ENCODE measurements at places on chromosomes 1 and 21.

GRCh38 chr1:225736437-225737098 lies 41.1 kb upstream of the SRP9 start:
- no peak for DNase-seq

- no peak for DNase-seq
These were observed 413.9 kb downstream of the LRRIQ3 start for GRCh38 chr1:73784026-73784425.

GRCh38 chr1:234691567-234691966 lies 81.6 kb upstream of the IRF2BP2 start:
- no peak for DNase-seq

DNA sequence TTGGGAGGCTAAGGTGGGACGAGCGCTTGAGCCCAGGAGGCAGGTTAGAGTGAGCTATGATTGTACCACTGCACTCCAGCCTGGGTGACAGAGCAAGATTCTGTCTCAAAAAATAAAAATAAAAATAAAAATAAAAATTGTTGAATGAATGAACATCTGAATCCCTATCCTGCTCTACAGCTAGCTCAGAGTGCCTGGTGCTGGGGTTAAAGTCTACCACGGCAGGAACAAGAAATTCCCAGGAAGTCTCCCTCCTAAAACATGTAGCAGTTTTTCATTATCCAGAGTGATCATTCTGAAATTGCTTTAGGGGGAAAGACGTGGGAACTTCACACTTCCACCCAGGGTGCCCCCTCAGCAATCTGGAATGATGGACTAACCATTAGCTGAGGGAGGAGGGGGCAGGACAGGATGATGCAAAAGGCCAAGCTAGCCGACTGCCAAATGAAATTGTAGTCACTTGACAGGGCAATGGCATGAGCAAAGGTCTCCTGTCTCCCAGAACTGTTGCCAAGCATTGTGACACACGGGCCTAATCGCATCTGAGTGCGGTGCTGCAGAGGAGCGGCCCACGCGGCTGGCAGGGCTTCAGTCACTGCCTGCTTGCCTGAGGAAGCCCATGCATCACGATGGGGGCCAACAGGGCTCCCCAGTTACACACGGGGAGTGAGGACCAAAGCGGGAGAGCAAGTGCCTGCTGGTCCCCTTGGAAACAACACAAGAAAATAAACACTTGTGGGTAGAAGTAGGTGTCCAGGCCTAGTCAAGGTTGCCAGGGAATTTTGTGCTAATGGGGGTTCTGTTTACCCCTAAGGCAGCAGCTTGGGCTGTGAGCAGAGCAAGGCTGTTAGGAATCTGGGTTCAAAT lies 85.7 kb downstream of the NENF start:
- no peak for DNase-seq

DNA sequence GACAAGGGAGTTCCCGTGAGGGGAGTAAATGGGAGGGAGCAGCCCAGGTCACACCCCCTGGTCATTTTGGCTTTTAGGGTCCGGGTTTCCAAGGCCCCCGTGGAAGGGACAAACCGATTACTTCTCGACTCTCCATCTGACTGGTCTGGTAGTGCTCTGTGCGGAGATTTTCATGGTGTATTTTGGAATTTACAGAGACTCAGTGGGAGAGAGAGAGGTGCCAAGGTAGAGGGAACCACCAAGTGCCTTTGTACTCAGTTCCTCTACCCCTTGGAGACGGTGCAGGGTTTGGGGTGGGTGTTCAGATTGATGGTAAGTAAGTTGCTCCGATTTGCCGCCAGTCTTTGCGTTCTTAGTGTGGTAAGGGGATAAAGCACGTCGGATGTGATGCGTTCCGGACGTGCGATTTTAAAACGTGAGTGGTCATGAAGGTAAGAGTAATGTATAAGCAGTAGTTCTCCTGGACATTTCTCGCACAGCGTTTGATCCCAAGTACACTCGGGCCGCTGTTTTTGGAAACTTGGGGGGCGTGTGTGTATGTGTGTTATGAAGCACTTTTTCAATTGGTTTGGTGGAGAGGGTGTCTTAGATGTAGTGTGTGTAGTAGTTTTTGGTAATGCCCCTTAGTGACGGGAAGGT lies 682 bp downstream of the SUCO start:
- no peak for DNase-seq

DNA sequence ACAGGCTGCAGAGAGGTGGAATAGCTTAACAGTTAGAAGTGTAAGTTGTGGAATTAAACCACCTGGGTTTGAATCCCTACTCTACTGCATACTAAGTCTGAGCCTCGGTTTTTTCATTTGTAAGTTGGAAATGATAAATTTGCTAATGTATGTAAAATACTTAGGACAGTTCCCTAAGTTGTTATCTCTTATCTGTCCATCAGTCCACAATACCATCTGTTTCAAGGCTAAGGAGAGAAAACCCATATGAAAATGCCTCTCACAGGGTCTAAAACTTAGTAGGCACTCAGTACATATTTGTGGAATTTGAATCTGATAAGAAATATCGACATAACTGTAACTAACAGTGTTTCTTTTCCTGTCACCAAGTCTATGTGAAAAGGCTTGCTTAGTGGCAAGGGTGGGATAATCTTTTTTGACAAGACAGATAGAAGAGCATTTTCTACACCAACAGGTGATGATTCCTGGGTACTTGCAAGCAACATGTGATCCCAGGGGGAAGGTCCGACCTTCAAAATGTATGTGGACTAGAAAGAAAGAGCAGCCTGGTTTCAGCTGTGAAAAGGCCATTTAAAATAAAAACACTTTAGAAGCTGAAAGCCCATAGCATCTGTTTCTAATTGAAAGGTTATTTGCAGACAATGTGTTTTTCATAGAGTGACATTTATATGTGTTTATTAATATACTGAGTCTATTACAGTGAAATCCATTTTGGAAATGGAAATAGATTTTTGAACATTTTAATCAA lies 202.9 kb downstream of the HHAT start:
- DNase-seq = no peak

DNA sequence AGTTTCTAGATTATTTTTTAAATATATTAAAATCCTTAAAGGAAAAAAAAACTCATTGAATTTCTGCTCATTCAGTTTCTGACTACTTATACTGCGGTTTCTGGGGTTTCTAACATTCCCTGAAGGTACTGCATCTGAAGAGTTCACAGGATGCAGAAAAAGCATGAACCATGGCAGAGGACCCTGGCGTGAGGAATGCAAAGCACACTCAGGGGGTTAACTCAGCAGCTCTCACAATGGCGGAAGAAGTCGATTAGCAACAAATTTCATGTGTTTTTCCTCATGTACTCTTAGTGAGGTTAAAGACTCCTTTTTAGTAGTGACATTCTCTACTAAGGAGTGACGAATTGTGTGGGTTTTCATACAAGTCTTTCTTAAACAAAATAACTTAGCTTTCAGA lies 975.6 kb downstream of the NCAM2 start:
- DNase-seq = no peak

GRCh38 chr1:236395230-236395946 lies 1.3 kb downstream of the EDARADD start:
- DNase-seq = peak; percentile 60

- no peak for DNase-seq
These were observed 52.7 kb downstream of the ELF3 start for GRCh38 chr1:202063093-202063492.

Data from activated T-cell treated with anti-CD3 and anti-CD28 coated beads, Interleukin-2, amount 50 U/mL, for 1 hour (primary cell).